ENCODE measurements at places on chromosomes 4 and X. TPM values are rescaled to one million over a fixed set of nuclear protein-coding genes. Genes with fewer than 3 reads are reported as not detected.

Gene MXRA5
- 3.4 TPM for total RNA-seq

Gene SMIM10L2A
- 0.06 TPM for total RNA-seq

Gene SPANXD
- not detected for total RNA-seq

Gene CPLX1
- 0.86 TPM for total RNA-seq

Gene MSX1
- total RNA-seq: 0.44 TPM

Gene XG
- total RNA-seq: not detected

Gene PPARGC1A
- 38.0 TPM for total RNA-seq

Gene PLXNB3
- total RNA-seq: 1.2 TPM

Gene AREG
- total RNA-seq: 0.24 TPM

Gene GABRG1
- not detected for total RNA-seq

Gene COL4A5
- total RNA-seq: 4.0 TPM

Gene SLC6A8
- total RNA-seq: 9.2 TPM

Gene MAGEH1
- total RNA-seq: 14.6 TPM

Gene DNASE1L1
- 14.5 TPM for total RNA-seq

Gene TMEM31
- not detected for total RNA-seq

Gene TMSB15A
- total RNA-seq: not detected

Gene RPL39
- total RNA-seq: 665 TPM

Gene CCDC110
- total RNA-seq: 0.39 TPM

Gene TSPAN7
- total RNA-seq: 16.1 TPM

Gene FGFR3
- total RNA-seq: 28.5 TPM

Gene SHROOM2
- 7.5 TPM for total RNA-seq

Gene HSD17B13
- 181 TPM for total RNA-seq

Gene DTHD1
- 0.12 TPM for total RNA-seq

Gene SLC9A7
- total RNA-seq: 7.7 TPM

Gene HS3ST1
- total RNA-seq: 0.32 TPM

Gene PTPN13
- total RNA-seq: 1.8 TPM

Gene FHIP1A
- 3.3 TPM for total RNA-seq
